ENCODE measurements at places on chromosomes 6 and 20.

GRCh38 chr6:66230591-66230990, 523.6 kb upstream of the EYS start:
- no peak for DNase-seq

DNA sequence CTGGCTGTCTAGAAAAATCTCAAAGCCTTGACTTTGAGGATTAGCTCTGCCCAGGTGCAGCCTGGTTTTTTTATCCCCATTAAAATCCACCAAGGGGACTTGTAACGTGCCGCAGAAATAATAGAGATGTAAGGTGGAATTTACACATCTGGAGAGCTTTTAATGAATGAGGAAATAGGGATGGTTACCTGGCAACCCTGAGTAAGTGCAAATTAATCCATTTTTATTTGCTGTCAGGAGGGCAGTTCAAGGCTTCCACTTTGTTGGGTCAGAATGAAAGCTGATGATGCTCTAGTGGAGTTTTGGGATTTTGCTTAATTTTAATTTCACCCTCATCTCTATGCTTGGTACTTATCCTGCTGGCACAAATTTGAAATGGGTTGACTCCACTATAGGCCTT, 163.4 kb upstream of the CEP162 start:
- DNase-seq: no peak

GRCh38 chr6:169960003-169960344, 208.6 kb downstream of the ERMARD start:
- DNase-seq: no peak

- DNase-seq: no peak
Measured at GRCh38 chr6:158517581-158517980, 42.3 kb upstream of the TMEM181 start.

DNA sequence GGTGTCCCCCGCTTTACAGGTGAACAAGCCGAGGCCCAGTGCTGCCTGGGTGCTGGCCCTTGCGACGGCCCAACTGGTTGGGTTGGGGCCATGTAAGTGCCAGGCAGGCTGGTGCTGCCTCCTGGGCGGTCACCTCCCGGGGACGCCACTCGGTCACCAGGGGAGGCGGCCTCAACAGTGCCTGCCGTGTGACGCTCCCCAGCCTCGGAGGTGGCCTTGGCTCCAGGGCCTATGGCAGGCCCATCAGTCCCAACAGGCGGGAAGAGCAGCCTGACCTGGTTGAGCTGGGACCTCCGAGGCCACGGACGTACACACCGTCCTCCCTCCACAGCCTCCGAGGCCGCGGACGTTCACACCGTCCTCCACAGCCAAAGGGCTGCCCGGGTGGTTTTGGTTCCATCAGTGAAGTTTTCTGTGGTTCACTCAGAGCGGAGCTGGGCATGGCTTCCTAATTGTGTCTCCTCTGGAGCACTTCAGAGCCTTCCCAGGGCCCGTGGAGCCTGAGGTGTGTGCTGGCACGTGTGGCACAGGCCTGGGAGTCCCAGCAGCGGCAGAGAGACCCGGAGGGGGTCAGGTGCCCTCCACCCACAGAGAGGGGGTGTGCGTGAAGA, 19.3 kb upstream of the SLCO4A1 start:
- DNase-seq: no peak

DNA sequence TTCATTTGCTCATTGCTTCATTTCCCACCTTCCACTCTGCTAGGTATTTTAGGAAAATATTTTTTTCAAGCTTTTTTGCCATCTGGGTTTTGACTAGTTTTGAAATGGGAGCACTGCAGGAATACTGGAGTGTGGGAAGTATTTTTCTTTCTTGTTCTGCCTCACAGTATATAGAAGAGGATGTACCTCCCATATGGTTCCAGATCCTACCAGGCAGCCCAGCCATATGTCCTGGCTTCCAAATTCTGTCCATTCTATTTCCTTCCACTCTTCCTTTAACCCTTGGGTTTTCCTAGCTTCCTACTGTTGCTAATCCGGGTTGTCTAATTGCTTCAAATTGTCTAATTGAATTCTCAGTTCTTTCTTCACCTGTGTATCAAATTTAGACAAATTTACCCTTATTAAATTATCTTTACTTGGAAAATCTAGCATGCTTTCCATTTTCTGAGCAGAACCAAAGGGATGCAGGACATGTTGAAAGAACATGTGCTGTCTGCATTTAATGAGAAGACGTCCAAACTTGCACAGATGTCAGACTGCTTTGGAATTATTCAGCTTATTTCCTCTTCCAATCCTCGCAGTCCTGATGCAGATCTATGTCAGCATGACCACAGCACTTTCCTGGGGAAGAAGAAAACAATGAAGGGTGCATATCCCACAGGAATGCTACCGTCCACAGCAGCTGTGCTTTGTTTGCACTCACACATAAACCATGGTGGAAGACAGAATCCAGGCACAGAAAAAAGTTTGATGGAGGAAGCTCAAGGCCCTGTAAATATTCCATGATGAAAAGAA, 1273.9 kb upstream of the MAP3K7 start:
- DNase-seq: no peak

GRCh38 chr20:56430461-56430860, 18.4 kb downstream of the CASS4 start:
- DNase-seq: no peak

DNA sequence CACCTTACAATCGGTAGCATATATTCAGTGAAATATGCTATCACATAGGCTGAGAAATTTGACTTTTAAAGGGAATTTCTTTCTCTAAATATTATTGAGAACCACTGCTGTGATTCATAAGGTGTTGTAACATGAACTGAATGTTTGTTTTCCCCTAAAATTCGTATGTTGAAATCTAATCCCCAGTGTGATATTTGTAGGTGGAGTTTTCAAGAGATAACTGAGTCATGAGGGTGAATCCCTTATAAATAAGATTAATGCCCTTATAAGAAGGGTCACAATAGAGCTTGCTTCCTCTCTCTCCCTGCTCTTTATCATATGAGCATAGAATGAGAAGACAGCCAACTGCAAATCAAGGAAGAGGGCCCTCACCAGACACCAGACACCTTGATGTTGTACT, 64.8 kb downstream of the LMBRD1 start:
- DNase-seq: no peak

DNA sequence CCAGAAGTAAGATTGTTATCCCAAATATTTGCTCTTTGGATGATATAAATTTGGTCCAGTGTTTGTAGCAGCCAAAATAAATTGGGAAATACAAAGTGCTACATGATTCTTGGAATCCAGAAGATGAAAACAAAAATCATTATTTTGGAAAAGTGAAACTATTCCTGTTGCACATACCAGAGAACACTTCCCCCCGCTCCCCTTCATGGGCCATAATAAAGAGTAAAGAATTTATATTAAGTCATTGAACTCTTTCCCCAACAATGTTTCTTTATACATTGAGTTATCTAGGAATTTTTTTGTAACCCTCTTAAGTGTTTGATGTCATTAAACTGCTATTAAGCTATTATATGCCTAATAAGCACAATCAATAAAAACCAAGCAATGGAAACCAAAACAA, 490.4 kb upstream of the HS3ST5 start:
- no peak for DNase-seq
